ENCODE measurements at places on chromosomes 2 and 18.

DNA sequence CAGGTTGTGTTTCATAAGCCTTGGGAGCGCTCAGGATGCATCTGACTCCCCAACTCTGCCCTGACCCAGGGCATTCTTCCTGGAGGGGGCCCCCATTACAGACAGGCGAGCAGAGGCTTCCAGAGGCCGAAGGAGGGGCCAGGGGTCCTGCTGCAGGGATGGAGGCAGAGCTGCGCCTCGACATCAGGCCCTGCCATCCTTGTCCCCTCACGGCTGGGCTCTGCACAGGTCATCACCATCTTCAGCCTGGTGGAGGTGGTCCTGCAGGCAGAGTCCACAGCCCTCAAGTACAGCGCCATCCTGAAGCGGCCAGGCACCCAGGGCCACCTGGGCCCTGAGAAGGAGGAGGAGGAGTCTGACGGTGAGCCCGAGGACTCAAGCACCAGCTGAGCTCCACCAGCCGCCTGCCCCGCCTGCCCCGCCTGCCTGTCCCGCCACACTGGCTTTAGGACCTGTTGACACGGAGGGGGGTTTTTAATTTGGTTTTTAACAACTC is 42.3 kb upstream of the ALPP start:
- peak; percentile 28 for DNase-seq

DNA sequence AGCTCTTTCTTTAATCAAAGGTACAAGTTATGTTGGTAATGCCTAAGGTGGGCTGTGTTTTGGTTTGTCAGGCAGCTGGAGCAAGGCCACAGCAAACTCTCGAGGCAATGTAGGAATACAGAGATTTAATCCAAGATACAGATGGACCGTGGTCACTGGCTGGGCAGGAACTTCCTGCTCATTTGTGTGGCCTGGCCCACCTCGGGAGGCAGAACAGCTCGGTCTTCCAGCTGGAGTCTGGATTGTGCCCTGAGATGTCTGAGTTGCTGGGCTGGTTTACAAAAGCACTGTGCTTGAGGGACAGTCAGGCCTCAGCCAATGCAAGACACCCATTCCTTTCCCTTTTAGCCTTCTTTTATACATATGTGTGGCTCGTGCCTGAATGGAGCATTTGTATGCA is 506.1 kb upstream of the SALL3 start:
- no peak for DNase-seq

DNA sequence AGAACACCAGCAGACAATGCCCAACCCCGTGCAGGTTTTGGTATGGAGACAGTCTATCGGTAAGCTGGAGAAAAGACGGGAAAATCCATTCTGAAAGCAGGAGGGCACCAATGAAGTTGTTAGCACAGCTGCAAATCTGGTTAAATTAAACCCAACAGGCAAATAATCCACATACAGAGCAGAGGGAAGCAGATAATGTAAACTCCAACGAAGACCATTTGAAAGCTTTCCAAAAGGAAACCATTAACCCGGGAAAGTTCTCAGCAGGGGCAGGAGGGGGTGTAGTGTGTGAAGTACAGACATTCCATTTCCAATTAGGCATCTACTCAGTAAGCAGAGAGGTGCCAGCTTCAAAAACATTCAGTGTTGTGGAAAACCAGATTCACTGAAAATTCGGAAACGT is 10.3 kb downstream of the EDAR start:
- no peak for DNase-seq

DNA sequence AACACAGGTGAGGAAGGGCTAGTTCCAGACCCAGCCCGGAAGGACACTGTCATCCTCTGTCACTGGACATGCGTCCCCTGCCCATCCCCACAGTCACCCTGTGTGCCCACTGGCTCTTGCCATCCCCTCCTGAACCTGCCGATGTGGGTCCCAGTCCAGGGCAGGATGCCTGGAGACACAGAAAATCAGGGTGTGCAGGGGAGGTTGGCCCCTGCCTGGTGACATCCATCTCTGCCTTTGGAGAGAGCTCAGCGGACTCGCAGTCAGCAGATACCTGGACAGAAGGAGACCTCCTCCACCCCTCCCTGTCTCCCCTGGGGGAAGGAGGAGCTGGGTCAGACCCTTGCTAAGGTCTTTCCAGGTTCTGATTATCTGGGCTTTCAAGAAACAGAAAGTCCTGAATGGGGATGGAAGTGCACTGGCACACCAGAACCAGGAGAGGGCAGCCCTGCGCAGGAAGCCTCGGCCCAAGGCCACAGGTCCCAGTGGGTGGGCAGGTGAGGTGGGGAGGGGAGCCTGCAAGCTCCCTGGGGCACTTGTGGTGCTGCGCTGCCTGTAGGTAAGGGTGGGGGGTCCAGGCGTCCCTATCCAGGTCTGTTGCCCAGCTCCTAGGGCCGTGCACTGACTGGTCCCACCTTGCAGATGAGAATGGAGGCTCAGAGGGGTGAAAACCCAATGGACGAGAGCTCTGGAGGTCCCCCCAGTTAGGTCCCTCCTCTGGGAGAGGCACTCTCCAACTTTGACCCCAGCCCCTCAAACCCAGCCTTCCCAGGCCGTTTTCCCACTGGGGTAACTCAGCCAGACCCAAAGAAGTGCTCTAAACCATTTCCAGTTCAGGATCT is 9.7 kb upstream of the OTOS start:
- DNase-seq = peak; percentile 41

- DNase-seq = no peak
These were observed 120.8 kb upstream of the STK17B start for GRCh38 chr2:196291873-196292800.

DNA sequence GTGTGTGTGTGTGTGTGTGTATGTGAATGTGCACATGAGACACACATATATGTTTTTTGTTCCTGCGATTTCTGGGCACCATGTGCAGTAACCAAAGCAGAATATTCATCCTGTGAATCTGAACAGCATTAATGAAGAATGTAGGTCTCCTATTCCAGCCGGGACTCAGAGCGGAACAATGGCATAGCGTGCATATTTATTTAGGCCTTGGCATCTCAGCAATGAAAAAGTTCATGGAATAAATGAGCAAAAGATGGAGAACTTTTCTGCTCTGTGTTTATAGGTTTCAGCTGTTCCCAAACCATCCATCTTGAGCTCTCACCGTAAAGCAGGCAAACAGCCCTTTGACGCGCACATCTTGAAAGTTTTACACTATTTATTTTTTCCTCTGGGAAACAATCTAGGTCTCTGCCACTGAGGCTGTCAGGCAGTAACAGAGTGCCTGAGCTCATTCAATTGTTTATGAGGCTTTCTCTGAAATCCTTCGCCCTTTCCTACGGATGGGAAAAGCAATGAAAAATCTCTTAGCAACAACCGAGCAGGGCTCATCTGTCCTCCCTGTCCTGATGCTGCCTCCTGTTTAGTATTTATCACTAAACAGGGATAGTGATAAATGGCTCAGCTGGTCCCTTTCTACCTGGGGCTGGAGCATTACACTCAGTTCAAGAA is 146.2 kb upstream of the MSH6 start:
- DNase-seq = no peak

DNA sequence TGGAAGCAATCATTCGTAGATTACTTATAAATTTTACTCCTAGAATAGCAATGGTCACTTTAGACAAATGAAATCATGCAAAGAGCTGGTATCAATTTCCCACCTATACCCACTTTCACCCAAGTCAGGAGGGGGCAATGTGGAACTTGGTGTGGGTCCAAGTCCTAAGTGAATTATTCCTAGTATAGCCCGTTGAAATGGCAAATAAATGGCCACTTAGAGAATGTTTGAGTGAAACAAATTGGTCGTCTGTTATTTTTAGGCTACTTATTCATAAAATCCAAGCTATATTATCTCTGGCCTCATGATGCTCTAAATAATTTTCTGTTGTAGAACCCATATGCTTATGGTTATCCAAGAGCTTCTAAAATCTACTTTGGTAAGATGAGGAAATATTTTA is 98.1 kb downstream of the MYO3B start:
- DNase-seq = no peak

- DNase-seq = no peak
These were observed 787 bp downstream of the ERBB4 start for GRCh38 chr2:212537726-212538304.

DNA sequence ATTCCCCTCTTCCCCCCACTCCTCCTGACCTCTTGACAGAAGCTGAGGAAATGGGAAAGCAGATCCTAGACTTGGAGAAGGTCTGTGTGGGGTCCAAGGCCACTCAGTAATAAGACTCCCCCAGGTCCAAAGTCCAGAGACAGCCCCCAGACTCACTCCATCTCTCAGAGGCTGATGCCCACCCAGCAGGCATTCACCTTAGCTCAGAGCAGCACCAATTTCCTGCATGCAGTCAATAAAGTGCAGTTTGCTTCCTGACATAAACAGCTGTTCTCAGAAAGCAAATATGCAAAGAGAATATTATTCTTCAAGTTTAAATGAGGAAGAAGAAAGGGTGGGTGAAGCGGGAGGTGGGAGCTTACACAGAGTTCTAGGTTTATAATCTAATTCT is 84.1 kb upstream of the RTN4 start:
- DNase-seq = no peak

- DNase-seq = peak; percentile 53
These were observed at the start of gene SLC30A3 for GRCh38 chr2:27262379-27263286. SLC30A3 (minus strand) TSS chr2:27263047; CDS start chr2:27262906, 141 bp downstream.

DNA sequence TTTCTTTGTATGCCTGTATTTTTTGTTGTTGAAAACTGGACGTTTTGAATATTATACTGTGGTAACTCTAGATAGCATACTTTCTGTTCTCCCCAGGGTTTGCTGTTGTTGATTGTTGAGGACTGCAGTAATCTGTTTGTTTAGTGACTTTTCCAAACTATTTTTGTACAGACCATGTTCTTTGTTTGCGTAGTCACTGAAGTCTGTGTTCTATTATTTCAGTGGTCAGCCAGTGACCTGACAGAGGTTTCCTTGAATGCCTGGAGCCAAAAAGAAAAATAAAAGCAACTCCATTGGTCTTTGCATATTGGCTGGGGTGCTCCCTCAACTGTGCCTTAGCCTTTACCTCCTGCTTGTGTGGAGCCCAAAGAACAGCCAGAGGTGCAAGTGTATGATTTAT is 42.7 kb upstream of the PHLPP1 start:
- no peak for DNase-seq

DNA sequence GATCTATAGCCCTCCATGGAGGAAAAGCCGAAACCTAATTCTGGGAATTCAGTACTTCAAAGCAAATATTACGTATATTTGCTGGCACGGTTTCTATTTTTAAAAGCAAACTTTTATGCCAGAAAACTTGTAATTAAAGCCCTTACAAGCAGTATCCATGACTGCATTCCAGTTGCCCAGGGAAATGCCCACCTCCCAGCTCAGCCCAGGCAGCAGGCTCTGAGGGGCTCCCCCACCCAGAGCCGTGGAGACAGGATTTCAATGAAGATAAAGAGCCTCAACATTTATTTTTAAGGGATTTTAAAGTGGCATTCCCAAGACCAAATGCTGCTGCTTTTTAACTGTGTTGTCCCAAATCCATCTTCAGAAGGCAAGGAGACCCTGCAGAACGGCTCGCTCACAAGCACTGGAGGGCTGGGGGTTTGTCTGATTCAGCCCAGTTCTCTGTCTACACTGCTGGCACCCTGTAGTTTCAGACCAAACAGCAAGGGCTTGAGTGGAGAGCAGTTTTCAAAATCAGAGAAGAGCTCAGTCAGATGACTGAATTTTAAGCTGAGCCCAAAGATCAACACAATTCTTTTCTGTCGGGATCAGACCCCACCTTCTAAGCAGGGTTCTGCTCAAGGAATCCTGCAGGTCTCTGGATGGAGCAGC is 105.1 kb downstream of the KCNF1 start:
- no peak for DNase-seq

- no peak for DNase-seq
These were observed 71.4 kb downstream of the OLA1 start for GRCh38 chr2:174176898-174177297.

DNA sequence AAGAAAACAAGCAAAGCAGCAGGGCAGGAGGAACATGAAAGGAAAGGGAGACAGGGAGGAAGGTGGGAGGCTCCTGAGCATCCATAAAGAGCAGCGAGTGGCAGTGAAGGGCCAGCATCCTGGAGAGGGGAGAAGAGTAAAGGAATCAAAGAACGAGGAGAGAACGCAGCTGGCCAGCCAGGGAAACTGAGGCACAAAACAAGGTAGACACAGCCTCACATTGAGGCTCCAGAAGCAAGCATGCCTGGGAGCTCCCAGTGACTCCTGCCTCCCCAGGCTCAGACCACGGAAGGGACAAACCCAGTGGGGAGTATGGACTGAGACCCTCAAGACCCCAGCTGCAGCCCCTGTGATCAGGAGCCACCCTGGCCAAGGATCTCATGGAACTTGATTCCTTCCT is 14.0 kb upstream of the TNS1 start:
- DNase-seq = no peak

DNA sequence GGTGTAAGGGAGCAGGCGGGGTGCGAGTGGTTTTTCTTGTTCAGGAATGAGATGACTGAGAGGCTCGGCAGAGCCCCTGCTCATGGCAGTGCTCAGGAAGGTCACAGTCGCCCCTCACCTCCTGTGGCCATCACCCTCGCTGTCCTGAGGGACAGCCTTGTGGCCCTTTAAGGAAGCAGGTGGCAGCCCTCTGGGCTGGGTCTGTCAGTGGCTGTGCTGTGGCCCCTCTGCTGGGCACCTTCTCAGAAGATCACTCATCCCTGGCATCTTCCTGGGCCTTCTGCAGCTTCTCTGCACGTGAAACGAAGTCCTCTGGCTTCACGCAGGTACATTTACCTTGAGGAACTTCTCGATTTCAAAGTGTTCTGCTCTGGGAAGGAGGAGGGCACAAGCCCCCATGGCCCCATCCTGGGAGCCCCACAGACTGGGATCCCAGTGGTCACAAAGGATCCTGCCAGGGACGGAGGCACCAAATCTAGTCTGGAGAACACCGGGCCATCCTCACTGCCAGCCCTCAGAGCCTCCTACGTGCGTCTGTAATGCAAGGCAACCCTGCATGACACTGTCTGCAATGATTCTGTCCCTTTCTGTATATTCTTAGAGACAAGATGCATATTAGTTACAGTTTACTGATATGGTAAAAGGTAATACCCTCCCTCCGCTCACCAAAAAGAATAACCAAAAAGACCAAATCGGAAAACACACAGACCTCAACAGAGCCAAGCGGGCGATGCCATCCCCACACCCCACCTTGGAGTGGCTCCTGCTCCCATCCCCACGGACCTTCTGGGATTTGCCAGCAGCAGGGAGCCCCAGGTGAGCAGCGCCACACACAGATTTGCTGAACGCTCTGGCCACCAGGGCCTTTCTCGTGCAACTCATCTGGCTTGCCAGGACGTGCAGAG is 25.9 kb upstream of the FAHD2A start:
- DNase-seq = no peak

DNA sequence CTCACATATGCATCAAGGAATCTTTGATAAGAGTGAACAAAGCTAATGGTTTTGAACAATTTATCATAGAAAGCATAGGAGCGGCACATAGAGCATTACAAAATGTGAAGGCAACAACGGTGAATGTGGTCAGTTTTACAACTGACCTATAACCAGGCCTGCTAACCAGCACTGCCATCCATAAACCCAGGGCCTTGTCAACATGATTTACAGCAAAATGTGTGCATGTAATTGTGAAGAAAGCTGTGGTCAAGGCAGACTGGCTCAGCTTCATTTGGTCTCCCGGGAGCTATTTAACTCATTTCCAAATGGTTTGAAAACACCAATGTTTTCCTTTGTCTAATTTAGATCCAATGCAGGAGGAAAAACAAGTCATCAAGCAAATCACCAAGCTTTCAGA is 119.8 kb downstream of the DHRS9 start:
- no peak for DNase-seq

- DNase-seq = no peak
These were observed 30.0 kb downstream of the FBXO36 start for GRCh38 chr2:229952256-229952835.

Data from activated CD4-positive, CD25-positive, alpha-beta regulatory T cell treated with anti-CD3 and anti-CD28 coated beads, Interleukin-2, amount 50 U/mL, for 72 hours (primary cell).